ENCODE measurements at places on chromosomes 1 and 21.

DNA sequence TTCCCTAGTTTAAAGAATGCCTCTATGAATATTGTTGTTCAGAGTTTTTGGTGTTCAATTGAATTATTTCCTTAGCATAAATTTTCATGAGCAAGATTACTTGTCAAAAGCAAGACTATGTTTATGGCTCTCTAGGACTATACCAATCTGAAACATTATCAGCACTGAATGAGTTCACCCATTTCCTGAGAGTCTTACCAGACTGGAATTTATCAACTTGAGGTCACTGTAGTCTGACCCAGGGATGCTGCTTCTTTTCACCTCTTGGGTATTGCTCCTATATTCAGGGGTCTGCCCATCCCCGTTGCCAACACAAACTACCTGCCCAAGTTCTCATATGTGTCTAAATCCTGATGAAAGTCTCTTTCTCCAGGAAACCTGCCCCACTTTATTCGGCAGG lies 42.6 kb downstream of the OPTC start:
- DNase-seq = no peak

DNA sequence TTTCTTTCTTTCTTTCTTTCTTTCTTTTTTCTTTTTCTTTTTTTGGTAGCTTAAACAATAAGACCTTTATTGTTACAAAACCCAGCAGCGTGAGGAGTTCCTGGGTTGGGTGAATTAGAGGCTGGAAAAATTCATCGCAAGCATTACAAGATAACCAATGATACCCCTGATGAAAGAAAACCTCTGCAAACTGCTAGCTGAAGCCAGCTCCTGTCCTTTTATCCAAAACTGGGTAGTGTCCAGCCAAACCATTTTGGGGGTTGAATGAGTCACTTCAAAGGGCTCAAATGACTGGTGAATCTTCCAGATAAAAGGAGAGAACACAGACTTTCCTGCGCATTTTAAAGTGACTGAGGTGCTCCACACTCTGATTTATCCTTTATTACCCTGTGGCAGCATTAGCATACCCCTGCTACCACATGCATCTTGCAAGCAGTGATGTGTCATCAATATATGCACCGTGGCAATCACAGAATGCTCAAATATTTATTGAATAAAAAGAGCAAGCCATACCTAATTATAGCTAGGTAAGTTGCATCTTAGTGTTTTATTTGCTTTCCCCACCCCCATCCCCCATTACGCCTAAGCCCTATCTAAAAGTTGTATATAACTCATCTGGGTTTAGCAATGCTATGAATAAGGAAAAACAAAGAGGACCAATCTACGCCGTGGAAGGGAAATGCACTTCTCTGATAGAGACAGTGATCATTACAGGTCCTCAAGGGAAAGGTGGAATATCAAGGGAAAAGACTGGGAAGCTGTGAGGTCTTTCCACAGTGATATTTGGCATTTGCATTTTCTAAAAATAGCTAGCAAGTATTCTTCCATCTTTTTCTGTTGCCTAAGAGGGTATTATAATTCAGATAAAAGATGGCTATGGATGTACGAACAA lies 32.4 kb upstream of the CEP350 start:
- DNase-seq = no peak

DNA sequence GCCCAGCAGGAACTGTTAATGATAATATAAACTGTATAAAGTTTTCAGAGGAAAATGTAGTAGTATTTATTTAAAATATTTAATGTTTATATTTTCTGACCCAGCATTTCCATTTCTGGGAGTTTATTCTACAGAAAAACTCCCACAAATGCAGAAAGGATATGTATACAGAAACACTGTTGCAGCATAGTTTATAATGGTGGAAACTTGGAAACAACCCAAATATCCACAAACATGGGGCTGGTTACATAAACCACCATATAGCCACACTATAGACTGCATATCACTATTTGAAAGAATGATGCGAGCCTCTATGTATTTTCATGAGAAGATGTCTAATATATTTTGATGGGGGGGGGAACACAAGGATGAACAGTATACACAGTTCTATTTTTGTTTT lies 31.5 kb upstream of the KCNN3 start:
- DNase-seq = no peak

DNA sequence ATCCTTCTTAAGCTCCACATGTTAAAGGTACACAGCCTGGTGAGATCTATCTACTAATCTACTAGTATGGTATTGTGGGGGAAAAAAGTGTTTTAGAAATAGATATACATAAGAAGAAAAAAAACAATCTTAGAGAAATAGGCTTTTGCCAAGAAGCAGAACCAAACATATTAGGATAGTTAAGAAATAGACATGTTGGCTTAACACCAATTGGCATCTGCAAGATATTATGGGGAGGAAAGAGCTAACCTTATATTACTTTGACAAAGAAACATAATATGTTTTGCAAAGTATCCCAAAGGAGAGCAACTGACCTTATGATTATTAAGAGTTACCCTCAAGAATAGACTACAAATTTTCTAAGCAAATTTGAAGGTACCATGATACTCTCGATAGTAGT lies 202.9 kb downstream of the BRINP3 start:
- no peak for DNase-seq

DNA sequence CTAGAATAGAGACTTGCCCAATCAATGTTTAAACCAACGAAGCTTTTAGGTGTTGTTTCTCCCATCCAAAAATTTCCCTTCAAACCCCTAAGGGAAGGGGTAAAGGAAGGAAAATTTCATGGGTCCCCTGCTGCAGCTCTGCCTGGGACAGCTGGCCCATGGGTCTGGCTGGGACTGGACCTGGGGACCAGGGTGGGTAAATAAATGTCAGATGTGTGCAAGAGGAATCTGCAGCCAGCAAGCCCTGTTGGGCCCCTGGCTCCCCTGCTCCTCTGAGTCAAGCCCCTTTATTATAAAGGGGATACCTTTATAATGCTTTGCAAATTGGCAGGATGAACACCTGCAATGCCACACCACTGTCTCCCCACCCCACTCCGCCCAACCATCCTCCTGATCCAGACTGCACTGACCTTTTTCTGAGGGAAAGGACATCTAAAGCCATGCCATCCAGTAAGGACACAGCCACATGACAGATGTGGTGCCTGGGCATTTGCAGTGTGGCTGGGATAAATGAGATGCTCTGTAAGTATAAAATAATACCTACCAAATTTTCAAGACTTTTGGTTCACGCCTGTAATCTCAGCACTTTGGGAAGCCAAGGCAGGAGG lies 1.9 kb upstream of the TMEM125 start:
- no peak for DNase-seq

DNA sequence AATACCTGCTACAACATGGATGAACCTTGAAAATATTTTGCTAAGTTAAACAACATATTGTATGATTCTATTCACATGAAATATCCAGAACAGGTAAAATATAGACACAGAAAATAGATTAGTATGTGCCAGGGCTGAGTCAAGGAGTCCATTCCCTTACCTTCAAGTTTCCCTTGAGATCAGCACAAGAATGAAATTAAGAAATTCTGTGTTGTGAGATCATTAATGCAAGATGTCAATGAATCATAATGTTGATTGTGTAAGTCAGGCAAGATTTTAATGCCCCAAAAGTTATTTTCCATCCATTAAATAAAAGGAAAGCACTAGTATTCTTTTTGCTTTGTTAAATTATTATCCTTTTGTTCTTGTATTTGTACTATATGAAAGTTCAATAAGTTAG lies 139.4 kb downstream of the MRPL39 start:
- DNase-seq = no peak

DNA sequence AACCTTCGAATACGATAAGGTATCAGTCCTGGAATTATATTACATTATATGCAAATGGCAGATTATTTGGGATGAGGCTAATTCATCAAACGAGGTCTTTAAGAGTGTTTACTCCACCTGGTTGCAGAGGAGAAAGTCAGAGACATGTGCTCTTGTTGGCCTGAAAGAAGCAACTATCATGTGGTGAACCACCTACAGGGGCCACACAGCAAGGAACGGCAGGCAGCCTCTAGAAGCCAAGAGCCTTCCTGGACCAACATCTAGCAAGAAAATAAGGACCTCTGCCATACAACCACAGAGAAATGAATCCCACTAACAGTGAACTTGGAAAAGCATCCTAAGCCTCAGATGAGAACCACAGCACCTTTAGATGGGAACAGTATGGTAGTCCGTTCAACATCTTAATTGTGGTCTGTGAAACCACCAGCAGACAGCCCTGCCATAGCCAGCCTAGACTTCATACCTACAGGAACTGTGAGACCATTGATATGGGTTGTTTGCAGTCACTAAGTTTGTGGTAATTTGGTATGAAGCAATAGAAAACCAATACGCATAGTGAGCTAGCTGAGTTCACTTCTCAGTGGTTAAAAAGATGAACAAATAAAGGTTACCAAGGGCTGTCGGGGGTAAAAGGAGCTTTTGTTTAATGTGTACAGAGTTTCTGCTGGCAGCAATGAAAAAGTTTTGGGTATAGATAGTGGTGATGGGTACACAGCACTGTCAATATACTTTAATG lies 345.7 kb upstream of the RUNX1 start:
- DNase-seq = no peak

DNA sequence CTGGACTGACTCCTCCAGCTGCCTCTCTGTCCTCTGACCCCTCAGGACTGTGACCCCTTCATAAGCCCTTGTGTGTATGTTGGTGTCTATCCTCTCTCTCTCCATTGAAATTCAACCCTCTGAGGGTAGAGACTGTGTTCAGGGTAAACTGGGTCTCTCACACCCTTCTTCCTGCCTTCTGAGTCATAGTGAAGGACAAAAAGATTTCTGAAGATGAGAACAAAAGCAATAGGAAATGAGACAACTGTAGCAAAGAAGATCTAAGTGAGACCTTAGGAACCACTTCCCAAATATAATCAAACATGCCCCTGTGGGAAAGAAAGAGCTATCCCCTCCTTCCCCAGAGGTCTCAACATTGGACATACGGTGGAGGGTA lies 16.9 kb downstream of the NUAK2 start:
- no peak for DNase-seq

- DNase-seq = no peak
Measured at GRCh38 chr1:88376421-88376820, 307.7 kb upstream of the PKN2 start.

- DNase-seq = no peak
Measured at GRCh38 chr1:204069887-204070286, 3.0 kb upstream of the SOX13 start.

- DNase-seq = peak; percentile 46
Measured at GRCh38 chr1:93584261-93585003, 97.2 kb downstream of the BCAR3 start.

GRCh38 chr1:20423169-20423795 lies 62.7 kb downstream of the CAMK2N1 start:
- no peak for DNase-seq

- DNase-seq = no peak
Measured at GRCh38 chr1:9281071-9281827, 11.4 kb upstream of the SPSB1 start.

GRCh38 chr1:17690906-17691634 lies 64.1 kb upstream of the ACTL8 start:
- DNase-seq = no peak

GRCh38 chr21:29305068-29305467 lies 6.3 kb downstream of the BACH1 start:
- peak; percentile 41 for DNase-seq

DNA sequence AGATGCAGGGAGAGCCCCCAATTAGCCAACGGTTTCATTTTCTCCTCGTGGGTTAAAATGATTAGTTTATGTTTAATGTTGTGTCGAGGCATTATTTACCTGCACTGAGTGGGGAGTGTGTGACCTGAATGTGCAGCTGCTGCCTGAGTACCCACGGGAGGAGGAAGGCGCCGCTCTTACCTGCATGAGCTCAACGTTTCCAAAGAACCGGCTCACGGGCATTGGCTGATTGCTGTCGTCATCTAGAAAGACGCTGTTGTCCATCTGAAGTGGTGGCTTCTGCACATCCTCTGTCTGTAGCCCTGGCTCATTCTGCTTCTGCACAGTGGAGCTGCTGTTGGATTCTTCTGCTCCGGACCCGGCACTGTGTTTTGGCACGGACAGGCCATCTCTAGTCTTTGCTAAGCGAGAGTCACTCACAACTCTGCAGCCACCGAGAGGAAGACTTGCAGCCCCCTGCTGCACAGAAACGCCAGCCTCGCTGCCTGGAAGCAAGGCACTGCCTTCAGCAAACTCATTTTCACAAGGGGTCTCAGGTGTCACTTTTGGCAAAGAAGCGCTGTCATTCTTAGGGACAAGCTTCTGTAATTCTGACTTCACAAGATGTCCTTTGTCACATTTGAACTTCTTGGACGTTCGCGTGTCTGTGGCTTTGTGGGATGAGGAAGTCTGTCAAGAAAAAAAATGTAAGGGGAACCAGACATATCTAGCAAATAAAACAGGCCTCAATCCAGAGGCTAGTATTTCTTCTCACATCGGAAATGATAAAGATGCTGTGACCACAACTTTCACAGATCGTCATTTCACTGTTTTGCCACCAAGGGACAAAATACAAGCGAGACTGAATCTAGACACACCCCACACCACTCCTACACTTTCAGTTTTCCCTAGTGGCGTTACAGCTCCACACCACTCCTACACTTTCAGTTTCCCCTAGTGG lies 9.4 kb downstream of the C1orf174 start:
- no peak for DNase-seq

DNA sequence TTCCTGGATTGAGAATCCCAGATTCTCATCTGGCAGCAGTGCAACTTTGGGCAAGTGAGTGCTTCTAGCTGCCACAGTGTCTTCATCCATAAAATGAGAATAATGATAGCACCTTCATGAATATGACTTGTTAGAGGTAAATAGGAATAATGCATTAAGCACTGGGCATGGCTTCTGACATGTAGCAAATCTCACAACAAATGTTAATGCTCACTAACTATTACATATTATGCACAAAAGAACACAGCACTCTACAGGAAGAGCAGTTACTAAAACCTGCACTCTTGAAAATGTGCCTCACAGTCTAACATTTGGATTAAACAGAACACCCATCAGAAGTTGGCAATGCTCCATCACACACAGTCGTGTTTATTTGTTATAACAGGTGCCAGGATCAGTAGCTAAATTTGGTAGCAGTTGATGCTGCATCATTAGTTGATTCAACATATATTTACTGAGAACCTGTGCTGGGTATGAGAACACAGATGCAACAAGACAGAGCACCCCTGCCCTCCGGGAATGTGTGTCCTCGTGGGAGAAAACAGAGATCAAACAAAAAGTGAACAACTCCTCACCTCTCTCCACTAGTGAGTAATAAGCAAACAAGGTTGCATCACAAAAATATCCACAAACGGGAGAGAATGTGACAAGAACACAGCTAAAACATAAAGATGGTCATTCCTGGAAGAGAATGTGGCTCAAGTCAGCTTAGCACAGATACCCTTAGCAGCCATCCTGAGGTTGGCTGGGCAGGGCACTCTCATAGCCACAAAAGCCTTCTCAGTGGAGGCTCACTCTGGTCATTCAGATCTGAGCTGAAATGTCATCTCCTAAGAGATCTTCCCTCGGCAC lies 26.2 kb upstream of the LBR start:
- no peak for DNase-seq

- no peak for DNase-seq
Measured at GRCh38 chr1:63428815-63429214, 61.4 kb downstream of the ALG6 start.

GRCh38 chr1:14140831-14141401 lies 440.9 kb downstream of the PRDM2 start:
- no peak for DNase-seq

GRCh38 chr1:36715797-36716196 lies 233.1 kb upstream of the CSF3R start:
- no peak for DNase-seq

GRCh38 chr1:201883786-201884185 lies 4.9 kb upstream of the SHISA4 start:
- peak; percentile 91 for DNase-seq

All from adrenal gland (tissue), 19 donors.